Stimulated activated CD8-positive, alpha-beta memory T cell treated with anti-CD3 and anti-CD28 coated beads, Interleukin-12 subunit alpha, Interleukin-12 subunit beta, amount 100 ng/mL, for 4 hours (primary cell): ENCODE measurements at places on chromosomes 5 and 9.

DNA sequence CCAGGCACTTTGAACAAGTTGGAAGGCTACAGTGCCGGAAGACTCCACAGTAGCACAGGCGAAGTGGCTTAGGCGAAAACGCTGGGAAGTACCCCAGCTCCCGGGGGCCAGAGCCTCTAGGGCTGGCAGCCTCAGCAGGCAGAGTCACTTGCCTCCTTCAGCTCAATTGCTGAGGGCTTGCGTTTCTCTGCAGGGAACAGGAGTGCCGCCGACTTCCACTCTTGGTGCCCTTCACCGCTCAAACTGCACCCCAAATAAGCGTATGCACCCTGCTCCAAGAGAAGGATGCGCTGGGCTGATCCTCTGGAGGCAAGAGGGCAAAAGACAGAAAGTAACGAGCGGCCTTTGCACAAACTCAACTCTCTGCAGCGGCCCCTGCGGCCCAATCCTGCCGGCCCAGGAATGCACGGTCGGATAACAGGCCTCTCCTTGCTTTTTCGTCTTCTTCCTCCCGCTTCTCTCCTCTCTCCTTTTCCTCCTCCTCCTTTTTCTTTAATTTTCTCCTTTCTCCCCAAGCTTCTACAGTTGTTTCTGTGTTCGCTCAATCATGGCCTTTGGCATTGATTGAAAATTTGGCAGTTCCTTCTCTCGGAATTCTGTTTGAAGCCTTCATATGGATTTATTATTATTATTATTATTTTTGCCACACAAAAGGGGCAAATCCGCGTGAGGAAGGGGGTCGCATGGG is 1.1 kb upstream of the S1PR3 start:
- no peak for DNase-seq

DNA sequence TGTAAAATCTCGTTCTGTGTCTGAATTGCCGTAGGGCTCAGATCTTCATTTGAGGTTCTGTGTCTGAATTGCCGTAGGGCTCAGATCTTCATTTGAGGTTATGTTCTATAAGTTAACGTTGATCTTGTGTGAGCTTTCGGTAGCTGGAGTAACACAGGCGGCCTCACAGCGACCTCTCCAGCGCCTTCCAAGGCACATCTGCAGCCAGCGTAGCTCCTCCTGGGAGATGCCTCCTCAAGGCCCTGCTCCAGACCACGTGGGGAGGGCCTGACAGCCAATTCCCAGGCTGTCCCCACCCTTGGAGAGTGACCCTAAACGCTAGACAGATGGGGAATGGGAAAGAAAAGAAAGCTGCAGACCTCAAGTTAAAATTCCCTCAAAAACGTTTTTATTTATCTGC is 8.7 kb upstream of the AHRR start:
- no peak for DNase-seq

GRCh38 chr5:6169660-6170059 is 208.7 kb downstream of the MED10 start:
- no peak for DNase-seq

- DNase-seq, result no peak
Measured at GRCh38 chr9:96199006-96199405, 103.0 kb downstream of the HSD17B3 start.

DNA sequence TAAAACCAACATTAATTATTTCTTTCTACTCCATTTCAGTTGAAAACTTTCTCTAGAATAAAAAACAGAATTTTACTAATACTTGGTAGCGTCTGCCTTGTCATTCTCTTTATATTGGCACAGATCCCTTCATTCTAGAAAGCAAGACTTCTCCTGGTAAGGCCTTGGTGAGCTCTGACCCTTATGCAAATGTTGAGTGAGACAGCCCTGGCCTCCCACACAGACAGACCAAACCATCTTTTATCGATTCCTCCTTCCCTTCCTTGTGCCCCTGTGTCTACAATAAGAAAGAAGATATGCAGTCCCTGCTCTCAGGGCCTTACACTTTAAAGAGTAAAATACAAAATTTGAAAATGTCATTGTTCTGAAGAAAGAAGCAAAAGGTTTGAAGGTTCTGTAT is 262.2 kb downstream of the EFNA5 start:
- DNase-seq, result no peak

DNA sequence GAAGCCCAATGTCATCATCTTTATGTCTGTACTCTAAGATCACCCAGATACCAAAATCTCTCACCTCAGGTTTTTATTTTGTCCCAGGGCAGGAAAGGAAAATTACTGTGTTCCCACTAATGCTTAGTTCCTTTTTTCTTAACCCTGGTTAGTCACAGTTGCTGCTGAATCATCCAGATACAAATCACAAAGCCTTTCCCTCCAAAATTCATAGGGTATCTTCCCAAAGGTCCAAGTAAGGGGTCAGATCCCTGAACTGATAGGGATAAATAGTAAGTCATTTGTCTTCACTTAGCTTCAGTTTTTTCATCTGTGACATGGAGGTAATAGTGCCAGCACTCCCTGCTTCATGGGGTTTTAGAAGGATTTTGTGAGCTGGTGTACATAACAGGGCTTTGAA is 2.2 kb downstream of the PLCXD3 start:
- DNase-seq, result no peak

- DNase-seq, result no peak
Measured at GRCh38 chr5:115423541-115423940, 121.0 kb downstream of the FEM1C start.

DNA sequence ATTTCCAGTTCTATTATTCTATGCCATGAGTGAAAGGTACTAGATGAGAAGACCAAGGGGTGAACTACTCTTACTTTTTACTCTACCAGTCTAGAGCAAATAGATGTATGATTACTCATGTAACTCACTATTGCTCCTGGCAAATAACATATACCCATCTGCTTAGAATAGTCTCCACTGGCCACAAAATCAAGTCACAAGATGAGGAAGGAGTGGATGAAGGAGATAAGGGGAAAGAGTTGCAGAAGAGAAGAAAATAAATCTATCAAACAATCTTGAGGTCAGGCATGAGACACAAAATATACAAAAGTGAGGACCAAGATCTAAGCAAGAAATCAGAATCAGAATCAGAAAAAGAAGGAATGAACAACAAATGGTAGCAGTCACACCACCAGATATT is 13.7 kb upstream of the NR4A3 start:
- DNase-seq, result no peak

DNA sequence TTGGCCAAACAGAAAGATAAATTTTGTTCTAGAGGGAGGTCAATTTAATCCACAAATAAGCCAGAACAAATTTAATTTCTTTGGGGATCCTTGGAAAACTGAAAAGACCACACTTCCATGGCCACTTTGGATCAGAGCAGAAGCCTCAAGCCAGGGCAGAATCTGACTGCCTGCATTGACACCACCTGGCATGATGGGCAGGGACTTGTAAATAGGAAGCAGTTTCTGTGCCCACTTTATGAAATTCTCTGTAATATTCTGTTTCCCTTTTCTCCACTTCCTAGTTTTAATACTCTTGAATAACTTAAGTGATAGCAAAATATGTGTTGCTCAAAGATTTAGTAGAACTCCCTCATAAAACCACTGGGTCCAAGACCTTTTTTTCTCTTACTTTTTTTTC is 6.7 kb upstream of the TMEM252 start:
- DNase-seq, result no peak

DNA sequence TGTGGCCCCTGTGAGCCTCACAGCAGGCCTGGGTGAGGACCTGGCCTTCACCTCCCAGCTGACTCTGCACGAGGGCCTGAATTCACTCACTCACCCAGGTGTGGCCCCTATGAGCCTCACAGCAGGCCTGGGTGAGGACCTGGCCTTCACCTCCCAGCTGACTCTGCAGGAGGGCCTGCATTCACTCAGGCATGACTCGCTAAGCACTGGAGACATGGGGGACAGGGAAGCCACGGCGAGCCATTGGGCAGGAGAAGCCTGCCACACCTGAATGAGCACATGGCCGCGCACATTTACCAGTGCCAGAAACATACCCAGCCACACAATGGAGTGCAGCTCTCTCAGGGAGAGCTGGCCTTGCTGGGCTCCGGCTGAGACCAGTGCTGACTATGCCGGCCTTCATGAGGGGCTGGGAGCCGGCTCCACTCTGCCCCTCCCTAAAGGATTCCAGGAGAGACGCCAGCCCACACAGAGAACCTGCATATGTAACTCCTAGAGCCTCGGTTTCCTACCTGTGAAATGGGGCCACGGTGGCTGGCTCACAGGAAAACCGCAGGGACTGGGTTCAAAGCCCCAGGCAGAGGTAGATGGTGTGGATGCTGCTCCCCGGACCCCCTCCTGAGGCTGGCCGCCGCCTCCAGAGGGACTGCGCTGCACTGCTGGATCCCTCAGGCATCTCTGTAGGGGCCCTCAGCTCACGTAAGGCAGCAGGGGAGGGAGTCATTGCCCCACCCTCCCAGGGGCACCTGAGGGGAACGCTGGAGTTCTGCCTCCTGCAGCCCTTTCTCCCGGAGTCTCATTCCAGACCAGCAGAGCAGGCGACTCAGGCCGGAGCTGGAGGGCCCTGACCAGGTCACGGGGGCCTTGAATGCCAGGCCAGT is 7.2 kb downstream of the ADAMTS2 start:
- DNase-seq, result no peak

DNA sequence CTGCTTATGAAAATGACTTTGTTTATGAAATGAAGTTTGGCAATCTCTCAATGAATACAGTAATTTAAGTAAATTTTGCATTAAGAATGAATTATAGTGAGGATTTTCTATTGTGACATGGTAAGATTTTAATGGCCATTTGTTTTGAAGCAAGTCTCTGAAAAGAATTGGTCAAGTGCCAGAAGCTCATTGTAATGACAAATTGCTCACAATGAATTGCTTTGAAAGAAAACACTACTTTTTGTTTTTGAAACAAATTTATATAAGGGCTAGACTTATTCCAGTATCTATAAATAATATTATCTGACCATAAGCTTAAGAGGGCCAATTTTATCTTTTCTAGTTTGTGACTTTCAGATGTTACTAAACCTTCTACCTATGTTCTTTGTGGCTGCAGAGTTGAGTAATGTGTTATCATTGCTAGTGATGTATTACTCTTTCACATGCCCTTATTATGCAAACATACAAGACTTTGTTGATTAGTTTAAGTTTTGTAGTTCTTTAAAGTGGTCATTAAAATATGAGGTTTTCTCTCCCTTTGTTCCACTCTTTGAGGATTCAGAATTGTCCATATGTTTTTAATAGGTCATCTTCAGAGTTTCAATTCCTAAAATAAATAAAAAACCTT is 93.0 kb upstream of the ZNF608 start:
- DNase-seq, result no peak

DNA sequence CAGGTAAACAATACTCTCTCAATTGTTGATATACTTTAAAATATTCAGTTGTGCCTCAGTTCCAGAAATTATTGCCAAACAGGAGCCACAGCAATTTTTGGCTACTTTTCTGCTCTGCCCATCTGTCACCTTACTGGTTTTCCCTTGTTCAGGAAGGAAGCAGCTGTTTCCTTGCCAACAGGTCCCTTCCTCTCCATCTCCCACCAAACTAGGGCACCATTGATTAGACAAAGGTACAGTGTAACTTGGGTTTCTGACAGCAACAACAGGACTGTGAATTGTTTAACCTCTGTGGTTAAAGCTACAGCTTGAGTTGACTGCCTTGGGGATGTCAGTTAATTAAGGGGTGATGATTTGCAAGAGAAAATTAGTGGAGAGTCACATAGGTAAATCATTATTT is 76.9 kb downstream of the PIP5K1B start:
- no peak for DNase-seq

DNA sequence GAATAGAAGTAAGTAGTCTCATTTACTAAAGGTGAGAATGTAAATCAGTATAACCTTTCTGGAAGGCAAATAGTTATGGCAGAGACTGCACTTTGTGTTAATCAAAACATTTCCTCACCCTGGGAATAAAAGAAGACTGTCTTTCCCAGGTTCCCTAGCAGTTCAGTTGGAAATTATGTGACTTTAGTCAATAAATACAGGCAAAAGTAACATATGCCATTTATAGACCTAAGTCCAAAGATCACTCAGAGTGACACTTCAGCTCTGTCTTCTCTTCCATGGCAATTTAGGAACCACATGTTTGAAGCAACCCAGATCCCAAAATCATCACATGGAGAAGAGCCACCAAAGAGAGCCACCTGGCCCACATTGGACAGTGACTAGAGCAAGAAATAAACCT is 160.7 kb upstream of the SV2C start:
- DNase-seq, result no peak

GRCh38 chr5:157464519-157465171 is 4.6 kb downstream of the NIPAL4 start:
- DNase-seq, result no peak

DNA sequence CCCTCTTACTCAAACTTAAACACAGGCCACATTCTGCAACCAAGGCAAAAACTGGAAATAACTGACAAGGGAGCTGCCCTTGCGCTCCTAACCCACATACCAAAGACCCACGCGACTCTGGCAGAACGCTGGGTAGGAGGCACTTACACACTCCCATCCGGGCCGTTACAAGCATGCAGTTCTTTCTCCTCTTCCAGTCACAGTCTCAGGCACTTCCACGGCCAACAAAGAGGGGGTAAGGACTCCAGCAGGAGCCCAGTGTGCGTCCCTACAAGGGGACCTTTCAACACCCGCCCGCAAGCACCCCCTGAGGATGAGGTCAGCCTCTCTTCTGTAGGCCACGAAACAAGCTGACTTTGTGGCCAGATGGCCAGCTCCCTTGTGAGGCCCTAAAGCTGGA is 57.4 kb downstream of the SERINC5 start:
- no peak for DNase-seq

GRCh38 chr5:65775476-65775875 is 53.5 kb downstream of the NLN start:
- no peak for DNase-seq

GRCh38 chr9:97545486-97545885 is 44.0 kb downstream of the TMOD1 start:
- no peak for DNase-seq

DNA sequence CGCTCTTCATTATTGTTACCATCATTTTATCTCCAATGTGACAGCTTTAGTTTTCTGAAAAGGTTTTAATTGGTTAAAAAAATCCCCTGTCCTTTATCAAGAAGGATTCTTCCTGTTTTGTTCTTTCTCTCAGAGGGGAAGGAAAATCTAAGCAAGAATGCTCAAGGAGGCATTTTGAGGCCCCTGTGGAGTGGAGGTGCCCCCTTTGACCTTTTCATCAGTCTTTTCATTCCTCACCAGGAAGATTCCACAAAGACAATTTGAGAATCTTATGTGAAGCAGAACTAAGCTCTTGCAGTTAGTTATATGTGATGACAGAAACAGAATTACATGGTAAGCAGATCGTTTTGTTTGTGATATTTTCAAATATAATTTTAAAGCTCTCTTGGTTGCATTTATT is 489.6 kb downstream of the MAN2A1 start:
- DNase-seq, result no peak

GRCh38 chr9:27440888-27441740 is 83.0 kb upstream of the IFNK start:
- no peak for DNase-seq

DNA sequence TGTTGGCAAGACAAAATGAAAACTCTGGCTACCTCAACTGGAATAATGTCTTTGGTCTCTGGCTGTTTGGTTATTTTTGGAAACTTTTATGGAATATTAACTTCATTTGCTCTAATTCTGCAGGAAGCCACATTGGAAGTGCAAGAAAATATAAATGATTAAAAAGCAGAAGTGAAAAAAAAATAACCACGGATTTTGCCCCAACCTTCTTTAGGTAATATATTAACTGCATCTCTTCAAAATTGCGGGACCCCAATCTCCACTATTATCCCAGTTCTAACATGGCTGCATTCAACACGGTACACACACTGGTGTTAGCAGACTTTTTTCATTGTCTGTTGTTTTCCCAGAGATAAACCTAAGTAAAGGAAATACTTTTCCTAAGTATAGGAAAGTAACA is 23.0 kb downstream of the GLIS3 start:
- DNase-seq, result no peak
